ENCODE measurements at places on chromosomes 5 and 9.

GRCh38 chr9:90880669-90881068, 79.0 kb downstream of the SYK start:
- DNase-seq, result no peak

DNA sequence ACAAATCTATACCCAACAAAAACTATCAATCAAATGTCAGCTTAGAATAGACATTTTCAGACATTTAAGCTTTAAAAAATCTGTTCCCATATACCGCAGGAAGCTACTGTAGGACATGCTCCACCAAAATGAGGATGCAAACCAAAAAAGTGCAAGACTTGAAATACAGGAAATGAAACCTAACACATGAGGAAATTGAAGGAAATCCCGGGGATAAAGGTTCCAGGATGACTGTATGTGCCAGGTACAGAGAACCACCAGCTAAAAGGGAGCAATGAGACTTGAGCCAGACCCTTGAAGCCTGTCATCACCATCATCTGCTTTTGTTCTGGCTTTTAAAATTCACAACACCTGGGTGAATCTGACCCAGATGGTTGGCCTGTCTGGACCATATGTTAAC, 21.4 kb downstream of the DIAPH1 start:
- DNase-seq, result no peak

DNA sequence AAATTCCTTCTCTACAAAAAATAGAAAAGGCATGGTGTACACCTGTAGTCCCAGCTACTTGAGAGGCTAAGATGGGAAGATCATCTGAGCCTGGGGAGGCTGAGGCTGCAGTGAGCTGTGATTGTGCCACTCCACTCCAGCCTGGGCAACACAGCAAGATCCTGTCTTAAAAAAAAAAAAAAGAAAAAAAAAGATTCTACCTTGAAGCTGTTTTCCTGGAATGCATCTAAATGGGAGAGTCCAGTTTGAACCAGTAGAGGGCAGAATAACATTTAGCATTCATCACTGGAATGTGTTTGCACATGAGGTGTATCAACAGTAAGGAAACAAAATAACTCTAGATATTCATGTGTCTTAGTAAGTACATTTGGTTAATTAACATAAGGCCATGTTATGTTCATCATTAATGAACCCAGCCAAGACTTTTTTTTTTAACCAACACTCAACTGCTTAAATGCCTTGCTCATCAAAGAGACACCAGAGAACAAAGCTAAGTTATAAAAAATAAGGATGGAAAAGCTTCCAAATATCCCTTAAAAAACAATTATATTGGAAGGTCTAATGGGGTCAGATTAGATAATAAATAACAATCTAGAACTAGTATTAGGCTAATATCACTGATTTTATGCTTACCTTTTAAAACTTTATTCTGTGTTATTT, 16.1 kb downstream of the IFNE start:
- DNase-seq, result no peak

DNA sequence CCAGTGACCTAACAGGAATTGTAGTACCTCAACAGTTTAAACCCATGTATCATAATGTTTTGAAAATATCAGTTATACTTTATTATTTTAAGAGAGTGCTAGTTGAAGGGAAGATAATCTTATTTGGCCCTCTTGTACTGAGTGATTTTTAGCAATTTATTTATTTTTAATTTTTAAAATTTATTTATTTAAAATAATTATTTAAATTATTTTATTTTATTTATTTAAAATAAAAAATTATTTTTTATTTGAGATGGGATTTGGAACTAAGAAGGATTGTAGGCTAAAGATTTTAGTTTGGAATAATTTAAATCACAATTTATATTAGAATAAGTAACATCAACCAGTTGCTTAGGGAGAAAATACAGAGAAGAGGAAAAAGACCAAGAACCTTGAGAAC, 54.2 kb downstream of the NAA35 start:
- no peak for DNase-seq

DNA sequence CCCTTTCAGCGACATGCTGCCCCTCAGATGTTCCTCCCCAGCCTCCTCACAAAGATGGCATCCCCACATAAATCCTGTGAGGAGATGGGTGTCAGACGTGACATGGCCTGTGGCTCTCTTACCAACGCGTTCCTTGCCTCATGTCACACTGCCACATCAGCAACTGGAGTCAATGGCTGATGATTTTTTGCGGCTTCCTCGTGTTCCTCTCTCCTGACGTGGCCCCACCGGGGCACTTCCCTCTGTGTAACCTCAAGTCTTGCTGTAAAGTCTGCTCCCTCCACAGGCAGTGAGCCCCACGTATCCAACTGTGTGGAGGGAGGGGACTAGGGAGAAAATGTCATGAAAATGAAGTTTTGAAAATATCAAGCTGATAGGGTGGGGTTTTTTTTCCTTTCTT, 53.2 kb upstream of the SHISAL2B start:
- no peak for DNase-seq

DNA sequence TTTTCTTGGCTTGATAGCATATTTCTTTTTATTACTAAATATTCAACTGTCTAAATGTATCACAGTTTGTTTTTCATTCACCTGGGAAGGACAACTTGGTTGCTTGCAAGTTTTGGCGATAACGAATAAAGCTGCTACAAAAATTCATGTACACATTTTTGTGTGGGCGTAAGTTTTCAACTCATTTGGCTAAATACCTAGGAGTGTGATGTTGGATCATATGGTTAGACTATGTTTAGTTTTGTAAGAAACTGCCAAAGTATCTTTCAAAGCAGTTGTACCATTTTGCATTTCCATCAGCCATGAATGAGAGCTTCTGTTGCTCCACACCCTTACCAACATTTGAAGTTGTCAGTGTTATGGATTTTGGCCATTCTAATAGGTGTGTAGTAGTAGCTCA, 428.0 kb downstream of the ACTL7B start:
- no peak for DNase-seq

DNA sequence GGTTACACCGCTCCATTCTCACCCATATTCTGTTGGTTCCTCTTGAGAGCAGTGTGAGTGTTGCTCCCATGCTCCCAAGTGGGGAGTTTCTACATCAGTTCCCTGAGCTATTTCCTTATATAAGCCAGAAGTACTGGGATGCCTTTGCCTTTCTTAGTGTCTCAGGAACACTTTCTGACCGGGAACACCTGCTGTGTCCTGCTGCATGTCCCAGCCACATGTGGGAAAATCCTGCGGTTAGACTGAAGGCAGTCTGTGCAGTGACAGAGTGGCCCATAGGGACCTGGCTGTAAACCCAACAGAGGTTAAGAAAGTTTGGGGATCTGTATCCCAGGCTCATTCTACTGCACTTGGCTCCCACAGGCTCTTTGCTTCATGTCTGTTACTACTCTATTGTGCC, 126.0 kb downstream of the EGFLAM start:
- no peak for DNase-seq

GRCh38 chr5:74575741-74576538, 64.6 kb downstream of the ENC1 start:
- no peak for DNase-seq

DNA sequence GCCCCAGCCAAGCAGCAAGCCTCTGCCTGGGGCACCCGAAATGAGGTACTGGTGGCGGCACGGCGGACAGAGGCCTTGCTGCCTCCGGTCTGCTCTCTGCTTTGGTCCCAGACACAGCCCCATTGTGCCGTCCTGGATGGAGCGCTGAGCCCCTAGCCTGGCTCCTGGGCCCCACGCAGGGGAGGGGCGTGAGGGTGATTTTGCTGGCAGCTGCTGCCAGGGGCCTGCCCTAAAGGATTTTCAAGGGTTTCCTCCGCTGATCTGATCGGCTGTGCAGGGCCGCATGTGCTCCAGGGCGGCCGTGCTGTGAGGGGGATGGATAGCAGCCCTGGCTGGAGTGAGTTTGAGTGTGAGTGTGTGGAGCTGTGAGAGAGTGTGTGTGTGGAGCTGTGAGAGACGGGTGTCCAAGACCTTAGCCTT, 1.3 kb downstream of the GPSM1 start:
- no peak for DNase-seq

DNA sequence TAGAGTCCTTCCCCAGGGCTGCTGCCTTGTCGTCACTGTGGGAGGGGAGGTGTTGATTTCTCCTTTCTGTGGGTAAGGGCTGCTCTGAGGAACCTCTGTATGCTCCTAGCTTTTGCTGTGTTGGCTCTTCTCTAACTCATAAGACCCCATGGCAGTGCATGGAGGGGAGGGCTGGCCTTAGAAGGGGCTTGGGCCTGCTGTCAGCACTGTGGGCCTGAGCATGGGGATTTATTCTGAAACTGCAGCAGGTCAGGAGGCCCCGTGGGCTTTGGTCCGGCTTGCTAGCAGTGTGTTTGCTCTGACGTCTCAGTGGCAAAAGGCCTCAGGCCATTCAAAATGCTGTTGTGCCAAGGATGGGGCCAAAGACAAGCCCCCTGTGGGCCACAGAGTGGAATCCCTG, 6.8 kb downstream of the FGF18 start:
- no peak for DNase-seq

DNA sequence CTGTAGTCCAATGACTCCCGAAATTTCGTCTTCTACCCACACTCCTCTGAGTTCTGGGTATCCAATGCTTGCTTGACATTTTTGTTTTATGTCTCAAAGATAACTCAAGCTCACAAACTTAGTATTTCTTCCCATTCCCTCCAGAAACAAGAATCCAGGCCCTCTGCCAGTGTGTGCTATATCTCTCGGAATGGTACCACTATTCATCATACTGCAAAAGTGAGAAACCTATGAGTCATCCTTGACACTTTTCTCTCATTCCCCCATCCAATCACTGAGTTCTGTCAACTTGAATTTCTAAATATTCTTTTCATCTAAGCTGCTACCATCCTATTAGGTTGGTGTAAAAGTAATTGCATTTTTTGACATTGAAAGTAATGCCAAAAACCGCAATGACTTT, 9.8 kb downstream of the SLC12A2 start:
- no peak for DNase-seq

- DNase-seq, result no peak
These were observed 12.0 kb downstream of the UIMC1 start for GRCh38 chr5:176994460-176995121.

DNA sequence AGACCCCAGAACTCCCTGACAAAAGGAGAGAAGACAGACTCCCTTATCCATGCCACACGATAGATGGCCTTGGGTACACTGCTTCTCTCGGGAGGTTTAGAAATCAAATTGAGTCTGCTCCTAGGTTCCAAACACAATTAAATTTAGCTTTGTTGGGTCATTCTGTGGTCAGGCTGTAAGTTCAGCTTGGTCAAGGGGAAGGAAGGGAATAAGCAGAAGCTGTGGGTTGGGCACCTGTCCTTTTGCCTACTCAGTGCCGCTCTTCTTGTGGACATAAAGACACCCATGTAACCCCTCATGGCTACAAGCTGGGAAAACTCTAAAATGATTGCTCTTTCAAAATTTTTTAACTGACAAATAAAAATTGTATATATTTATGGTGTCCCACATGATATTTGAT, 19.1 kb upstream of the AK3 start:
- DNase-seq, result no peak

DNA sequence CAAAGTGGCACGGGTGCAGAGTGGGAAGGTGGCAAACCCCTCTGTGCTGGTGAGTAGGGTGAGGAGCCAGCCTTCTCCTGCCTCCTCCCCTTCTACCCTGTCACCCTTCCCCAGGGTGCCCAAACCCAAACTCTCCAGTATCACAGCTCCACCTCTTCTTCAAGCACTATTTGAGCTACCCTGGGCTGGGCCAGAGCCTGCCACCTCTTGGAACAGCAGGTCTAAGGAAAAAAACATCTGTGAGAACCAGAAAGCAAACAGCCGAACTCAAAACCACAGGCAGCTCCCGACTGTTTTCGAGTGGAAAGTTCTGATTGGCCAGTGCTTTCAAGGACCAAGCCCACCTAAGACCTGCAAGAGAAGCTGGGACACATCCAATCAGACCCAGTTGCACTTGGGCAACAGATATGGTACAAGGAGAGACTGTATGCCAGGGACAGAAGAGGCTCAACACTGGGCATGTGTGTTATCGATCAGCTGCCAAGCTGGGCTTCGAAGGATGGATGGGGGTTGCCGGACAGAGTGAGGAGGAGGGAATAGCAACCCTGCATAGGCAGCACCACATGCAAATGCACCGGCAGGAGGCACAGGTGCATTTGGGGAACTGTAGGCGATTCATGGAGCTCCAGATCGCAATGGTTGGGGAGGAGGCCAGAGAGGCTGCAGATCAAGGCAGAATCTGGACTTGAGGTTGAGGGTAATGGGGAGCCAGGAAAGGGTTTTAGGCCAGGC, 19.7 kb downstream of the ACSL6 start:
- no peak for DNase-seq

- no peak for DNase-seq
These were observed 93.4 kb downstream of the NRG2 start for GRCh38 chr5:139949710-139950109.

GRCh38 chr5:132853790-132854189, 12.5 kb downstream of the GDF9 start:
- DNase-seq, result no peak

DNA sequence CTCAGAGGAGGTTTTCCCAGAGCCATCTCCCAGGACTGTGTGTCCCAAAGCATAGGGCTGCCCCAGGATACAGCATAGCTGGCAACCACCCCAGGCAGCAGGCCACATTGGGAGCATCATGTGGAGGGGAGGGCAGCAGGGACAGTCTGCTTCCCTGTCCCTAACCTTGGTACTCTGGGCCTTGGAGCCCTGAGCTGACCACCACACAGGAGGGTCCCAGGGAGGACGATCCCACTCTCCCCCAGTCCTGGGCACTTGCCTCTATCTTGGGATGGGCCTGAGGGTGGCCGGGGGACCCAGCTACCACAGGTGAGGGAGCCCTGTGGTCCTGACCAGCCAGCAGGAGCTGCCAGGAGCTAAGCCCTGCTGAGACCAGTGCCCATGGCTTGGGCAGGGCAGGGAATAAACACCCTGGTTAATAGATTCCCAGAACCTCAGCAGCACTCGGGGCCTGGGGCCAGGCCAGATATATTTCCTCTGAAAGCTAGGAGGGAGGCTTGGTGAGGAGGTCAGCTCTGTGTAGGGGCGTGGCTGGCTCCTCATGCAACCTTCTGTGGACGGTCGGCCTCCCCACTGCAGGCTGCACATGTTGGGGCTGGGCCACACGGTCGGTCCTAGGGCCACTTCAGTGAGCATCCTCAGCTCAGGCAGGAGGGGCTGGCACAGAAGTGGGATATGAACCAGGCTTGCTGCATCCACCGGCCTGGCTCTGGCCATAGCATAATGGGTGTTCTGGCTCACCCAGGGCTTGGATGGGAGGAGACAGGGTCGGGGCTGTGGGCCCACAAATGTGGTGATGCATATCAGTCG, 4.2 kb downstream of the NINJ1 start:
- no peak for DNase-seq

GRCh38 chr9:19145881-19146280, 18.6 kb upstream of the PLIN2 start:
- DNase-seq, result no peak

GRCh38 chr5:10632110-10632761, 68.4 kb downstream of the ANKRD33B start:
- DNase-seq, result peak; percentile 5

GRCh38 chr5:39205550-39205949, 13.8 kb downstream of the FYB1 start:
- DNase-seq, result no peak

GRCh38 chr9:706606-707459, 134.7 kb upstream of the DMRT1 start:
- no peak for DNase-seq

DNA sequence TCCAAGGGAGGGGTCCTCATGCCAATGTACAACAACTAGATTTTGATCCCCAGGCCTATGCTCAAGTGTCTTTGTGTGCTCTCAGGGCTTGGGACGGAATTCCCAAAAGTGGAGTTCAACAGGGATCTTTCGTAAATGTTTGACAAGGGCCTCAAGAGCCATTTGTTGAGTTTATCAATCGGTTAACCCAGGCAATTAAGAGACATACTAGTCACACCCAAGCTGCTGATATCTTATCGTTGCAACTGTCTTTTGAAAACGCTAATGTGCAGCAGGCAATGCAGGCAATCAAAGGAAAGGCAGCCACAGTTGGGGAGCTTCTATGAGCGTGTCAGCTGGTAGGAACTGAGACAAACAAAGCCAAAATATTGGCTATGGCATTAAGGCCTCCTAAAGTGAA, 161.2 kb downstream of the CPLANE1 start:
- no peak for DNase-seq
